ENCODE measurements at places on chromosomes 6 and 20.

GRCh38 chr6:139373928-139374356, 506 bp downstream of the CITED2 start:
- no peak for DNase-seq

DNA sequence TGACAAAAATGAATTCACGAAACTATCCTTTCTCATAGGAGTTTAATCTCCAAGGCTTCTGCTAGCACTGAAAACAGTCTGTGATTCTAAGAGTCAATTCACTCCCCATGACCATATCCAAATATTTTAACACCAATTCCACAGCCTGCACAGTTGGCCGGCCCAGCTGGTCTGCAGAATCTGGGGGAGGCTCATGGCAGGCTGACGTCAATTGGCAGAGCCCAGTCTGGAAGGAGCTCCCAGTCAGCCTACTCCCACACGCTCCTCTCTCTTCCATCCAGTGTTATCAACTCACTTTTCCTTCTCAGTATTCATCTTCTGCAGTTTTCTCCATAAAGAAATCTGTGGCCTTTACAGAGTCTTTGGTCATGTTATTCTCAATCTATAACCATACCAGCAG, 111.0 kb downstream of the TBXT start:
- no peak for DNase-seq

GRCh38 chr6:53701333-53702218, 36.0 kb upstream of the KLHL31 start:
- no peak for DNase-seq

DNA sequence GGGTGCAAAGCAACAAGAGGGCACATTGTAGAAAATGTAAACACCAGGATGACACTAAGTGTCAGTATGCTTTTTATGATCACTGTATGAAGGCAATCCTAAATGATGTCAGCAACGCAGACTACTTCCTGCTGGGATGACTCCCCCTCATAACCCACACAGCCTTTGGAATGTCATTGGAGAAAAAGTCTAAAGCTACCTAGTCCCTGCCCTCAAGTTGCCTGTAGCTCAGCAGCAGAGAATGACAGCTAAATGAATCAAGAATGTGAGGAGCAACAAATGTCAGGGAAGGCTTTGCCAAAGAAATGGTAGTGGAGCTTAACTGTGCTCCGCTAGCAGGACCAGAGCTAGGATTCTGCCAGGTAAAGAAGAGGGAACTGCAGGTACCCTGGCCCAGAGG, 555.6 kb downstream of the CD83 start:
- DNase-seq: peak; percentile 27

- DNase-seq: peak; percentile 31
These were observed 40.8 kb upstream of the BMP5 start for GRCh38 chr6:55916188-55916587.

- DNase-seq: no peak
These were observed 51.9 kb upstream of the GLP1R start for GRCh38 chr6:38996676-38997075.

DNA sequence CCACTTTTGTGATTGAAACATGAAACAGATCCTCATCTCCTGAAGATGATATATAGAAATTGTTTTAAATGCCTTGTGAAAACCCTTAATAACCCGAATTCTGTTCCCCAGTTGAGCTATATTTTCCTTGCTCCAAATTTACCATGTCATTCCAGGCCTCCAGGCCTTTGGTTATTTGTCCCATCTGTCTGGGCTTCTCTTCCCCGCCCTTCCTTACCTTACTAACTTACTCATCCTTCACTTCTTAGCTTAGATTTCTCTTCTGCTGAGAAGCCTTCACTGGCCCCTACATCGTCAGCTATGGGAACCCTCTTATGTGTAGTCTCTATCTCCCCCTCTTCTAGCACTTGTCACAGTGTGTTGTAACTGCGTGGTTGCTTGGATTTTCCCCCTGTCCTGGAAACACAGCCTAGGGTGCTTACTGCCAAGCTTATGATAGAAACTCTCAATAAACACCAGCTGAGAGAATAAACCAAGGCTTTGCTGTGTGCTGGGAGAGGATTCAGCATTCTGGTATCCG, 68.6 kb downstream of the SGK1 start:
- no peak for DNase-seq

- DNase-seq: no peak
These were observed 27.2 kb upstream of the KIF25 start for GRCh38 chr6:167970230-167970629.

DNA sequence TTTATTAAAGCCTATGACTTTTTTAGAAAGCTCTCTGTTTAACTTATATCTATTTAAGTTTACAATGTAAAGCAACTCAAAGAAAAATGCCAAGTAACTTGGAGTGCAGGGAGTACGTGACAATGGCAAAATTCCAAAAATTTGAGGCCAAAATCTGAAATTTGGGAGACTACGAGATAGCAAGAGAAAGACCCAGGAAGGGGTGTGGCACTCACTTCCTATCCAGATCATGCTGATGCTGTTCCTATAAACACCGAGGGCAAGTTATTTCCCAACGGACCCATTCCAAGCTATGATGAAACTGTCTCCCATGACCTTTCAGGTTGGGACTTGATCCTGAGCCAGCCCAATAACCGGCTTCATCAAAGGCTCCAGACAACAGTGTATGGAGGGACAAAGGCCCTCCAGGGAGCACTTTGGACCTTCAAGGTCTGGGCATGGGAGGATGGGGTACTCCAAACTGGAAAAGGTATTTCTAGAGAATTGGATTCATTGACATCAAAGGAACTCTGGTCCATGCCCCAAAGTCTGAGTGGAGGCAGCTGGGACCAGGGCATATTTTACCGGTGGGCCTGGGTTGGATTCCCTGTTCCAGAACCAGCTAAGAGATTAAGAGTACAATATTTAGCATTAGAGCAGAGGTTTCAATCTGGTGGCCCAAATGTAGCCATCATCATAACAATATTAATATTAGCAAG, 15.7 kb upstream of the SLC13A3 start:
- DNase-seq: no peak

DNA sequence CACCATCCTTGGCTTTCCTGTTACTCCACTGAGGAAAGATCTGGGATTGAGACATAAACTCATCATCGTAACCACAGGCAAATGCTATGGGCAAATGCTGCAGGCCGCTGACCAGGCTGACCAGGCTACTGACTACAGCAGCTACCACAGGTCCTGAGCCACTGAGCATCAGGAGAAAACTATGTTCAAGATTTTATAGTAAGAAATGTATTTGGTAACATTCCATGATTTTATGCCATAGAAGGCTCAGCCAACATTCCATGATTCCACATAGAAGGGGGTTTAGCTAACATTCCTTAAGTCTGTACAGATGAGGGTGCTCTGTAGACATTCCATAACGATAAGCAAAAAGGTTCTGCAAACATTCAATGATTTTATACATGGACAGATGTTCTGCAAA, 16.1 kb upstream of the B4GALT5 start:
- DNase-seq: peak; percentile 66

DNA sequence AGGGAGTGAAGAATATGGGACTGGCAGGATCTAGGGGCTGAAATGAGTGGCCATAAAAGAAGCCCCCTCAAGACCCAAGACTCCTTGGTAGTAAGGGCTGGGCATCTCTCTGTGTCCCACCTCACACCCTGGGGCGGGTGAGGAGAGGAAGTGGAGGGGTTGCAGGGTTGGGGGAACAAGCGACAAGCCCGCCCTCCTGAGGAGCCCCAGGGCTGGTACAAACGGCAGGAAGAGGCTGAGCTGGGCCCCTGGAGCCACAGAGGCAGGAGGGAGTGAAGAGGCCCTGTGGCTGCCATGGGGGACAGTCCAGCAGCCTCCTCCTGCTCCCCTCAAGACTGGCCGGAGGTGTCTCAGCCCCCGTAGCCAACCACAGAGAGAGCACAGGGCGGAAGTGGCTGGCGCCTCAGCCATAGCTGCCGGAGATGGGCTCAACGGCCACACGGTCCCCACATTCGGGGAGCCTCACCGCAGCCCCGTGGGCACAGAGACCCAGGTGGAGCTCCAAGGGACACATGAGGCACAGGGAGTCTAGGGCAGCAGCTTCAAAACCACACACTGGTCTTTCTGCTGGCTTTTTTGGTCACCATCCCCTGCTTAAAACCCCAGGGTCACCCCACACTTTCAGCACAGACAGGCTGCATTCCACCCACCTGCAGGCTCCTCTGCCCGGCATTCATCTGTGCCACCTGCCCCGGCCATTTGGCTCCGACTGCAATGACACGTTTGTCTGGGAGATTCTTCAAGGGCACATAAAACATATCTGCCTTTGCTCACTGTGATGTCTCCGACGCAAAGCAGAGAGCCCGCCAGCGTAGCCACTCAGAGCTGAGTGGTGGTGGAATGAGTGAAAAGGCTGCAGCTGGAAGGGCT, 524 bp downstream of the C20orf203 start:
- DNase-seq: no peak

- DNase-seq: no peak
These were observed 2.4 kb upstream of the AARS2 start for GRCh38 chr6:44315516-44315915.
